ENCODE measurements at places on chromosomes 13 and 19. TPM values are rescaled to one million over a fixed set of nuclear protein-coding genes. Genes with fewer than 3 reads are reported as not detected.

The NDUFA3 gene
- total RNA-seq: 175 TPM

The DAZAP1 gene
- 341 TPM for total RNA-seq

- H3K4me1 ChIP-seq: peaks cover 11% of the 10 kb centered on the region
- no peak overlapping the region for H3K4me3 ChIP-seq
- no peak for DNase-seq
- no peak overlapping the region for H3K27ac ChIP-seq
- no peaks in the 10 kb centered on the region for H3K36me3 ChIP-seq
- H3K27me3 ChIP-seq: no peaks in the 10 kb centered on the region
Measured at GRCh38 chr13:106911627-106912026, 343.7 kb upstream of the ARGLU1 start.

- no peak for DNase-seq
- no peak overlapping the region for H3K4me3 ChIP-seq
- H3K4me1 ChIP-seq: no peaks in the 10 kb centered on the region
- H3K27me3 ChIP-seq: no peaks in the 10 kb centered on the region
- no peak overlapping the region for H3K27ac ChIP-seq
- H3K36me3 ChIP-seq: no peaks in the 10 kb centered on the region
Measured at GRCh38 chr19:28150129-28150528, 1062.8 kb downstream of the UQCRFS1 start.

- H3K36me3 ChIP-seq: no peaks in the 10 kb centered on the region
- H3K27me3 ChIP-seq: no peaks in the 10 kb centered on the region
- no peaks in the 10 kb centered on the region for H3K4me1 ChIP-seq
- no peak overlapping the region for H3K27ac ChIP-seq
- peak; percentile 39 for DNase-seq
Measured at GRCh38 chr13:90008707-90009149, 1338.8 kb upstream of the MIR17HG start.

The TECR gene
- 179 TPM for total RNA-seq

- DNase-seq: no peak
- H3K36me3 ChIP-seq: no peaks in the 10 kb centered on the region
- no peak overlapping the region for H3K4me3 ChIP-seq
- no peaks in the 10 kb centered on the region for H3K27me3 ChIP-seq
- peaks cover 20% of the 10 kb centered on the region for H3K4me1 ChIP-seq
Measured at GRCh38 chr13:39485314-39485700, 117.7 kb downstream of the LHFPL6 start.

- no peaks in the 10 kb centered on the region for H3K4me1 ChIP-seq
- no peaks in the 10 kb centered on the region for H3K36me3 ChIP-seq
- H3K4me3 ChIP-seq: no peak overlapping the region
- H3K27ac ChIP-seq: no peak overlapping the region
Measured at GRCh38 chr13:101390461-101390860, 25.8 kb downstream of the NALCN start.

The C2CD4C gene
- 6.3 TPM for total RNA-seq

- no peak for DNase-seq
- H3K27me3 ChIP-seq: no peaks in the 10 kb centered on the region
- no peak overlapping the region for H3K4me3 ChIP-seq
- no peaks in the 10 kb centered on the region for H3K4me1 ChIP-seq
- H3K27ac ChIP-seq: no peak overlapping the region
- no peaks in the 10 kb centered on the region for H3K36me3 ChIP-seq
Measured at GRCh38 chr19:15524781-15525180, 16.5 kb downstream of the CYP4F22 start.

The GAPDHS gene
- not detected for total RNA-seq

The LAIR1 gene
- not detected for total RNA-seq

DNA sequence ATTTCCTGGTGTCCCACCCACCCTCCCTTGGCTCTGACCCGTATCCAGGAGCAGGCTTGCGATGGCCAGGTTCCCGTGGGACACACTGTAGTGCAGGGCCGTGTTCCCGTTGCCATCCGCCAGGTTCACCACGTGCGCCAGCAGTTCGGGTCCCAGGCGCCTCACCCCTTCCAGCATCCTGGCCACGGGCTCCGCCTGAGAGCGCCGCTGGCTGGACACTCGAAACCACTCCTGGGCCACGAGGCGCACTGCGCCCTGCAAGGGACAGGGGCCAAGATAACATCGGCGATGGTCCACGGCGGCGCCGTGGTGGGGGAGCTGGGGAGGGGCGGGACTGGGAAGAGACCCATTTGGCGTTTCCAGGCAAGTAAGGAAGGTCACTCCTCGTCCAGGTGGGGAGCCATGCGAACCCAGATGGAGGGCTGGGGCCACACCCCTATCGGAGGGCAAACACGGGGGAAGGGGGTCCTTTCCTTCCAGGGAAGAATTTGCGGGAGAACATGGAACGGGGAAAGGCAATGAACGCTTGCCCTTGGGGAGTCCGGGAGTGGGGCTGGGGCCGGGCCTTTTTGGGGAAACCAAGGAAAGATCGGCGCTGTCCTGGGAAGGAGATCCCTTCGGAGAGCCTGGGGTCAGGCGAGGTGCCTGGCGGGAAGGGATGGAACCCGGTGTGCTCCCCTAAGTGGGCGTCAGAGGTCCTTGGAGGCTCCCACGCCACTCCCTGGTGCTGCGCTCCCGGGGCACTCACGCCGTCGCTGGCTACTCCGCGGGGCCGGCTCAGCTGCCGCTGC lies 9.9 kb downstream of the KANK3 start:
- H3K4me3 ChIP-seq: peak overlapping the region; percentile 56
- no peaks in the 10 kb centered on the region for H3K4me1 ChIP-seq
- no peaks in the 10 kb centered on the region for H3K36me3 ChIP-seq
- no peak overlapping the region for H3K27ac ChIP-seq

GRCh38 chr13:63107179-63107943 lies 1691.7 kb upstream of the PCDH20 start:
- no peak for DNase-seq
- H3K27ac ChIP-seq: no peak overlapping the region
- H3K4me3 ChIP-seq: no peak overlapping the region
- H3K36me3 ChIP-seq: no peaks in the 10 kb centered on the region
- no peaks in the 10 kb centered on the region for H3K27me3 ChIP-seq
- no peaks in the 10 kb centered on the region for H3K4me1 ChIP-seq

DNA sequence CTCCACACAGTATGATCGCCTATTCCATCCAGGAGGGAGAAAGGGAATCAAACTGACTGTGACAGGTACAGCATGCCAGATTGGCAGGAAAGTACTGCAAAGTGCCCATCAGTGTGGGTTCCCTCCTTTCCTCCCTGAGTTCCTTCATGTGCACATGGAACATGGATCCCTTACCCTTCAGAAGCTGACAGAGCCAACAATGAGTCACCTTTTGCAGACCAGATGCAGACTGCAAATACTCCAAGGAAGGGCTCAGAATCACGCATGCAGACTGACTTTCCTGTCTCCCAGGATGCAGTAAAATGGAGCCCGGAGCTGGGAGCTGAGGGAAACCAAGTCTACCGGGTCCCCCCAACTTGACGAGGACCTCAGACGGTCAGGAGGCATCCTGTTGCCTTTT lies 41.8 kb downstream of the SACS start:
- no peak for DNase-seq
- H3K4me1 ChIP-seq: no peaks in the 10 kb centered on the region
- H3K4me3 ChIP-seq: no peak overlapping the region
- H3K27me3 ChIP-seq: no peaks in the 10 kb centered on the region
- H3K36me3 ChIP-seq: no peaks in the 10 kb centered on the region

- H3K4me3 ChIP-seq: no peak overlapping the region
- no peaks in the 10 kb centered on the region for H3K27me3 ChIP-seq
- DNase-seq: no peak
- no peaks in the 10 kb centered on the region for H3K4me1 ChIP-seq
Measured at GRCh38 chr13:35714588-35715377, 238.3 kb upstream of the MAB21L1 start.

- H3K4me3 ChIP-seq: no peak overlapping the region
- H3K36me3 ChIP-seq: no peaks in the 10 kb centered on the region
- H3K27me3 ChIP-seq: no peaks in the 10 kb centered on the region
- H3K27ac ChIP-seq: no peak overlapping the region
Measured at GRCh38 chr13:24004142-24004899, 107.0 kb upstream of the C1QTNF9B start.

The ADGRE2 gene
- total RNA-seq: 4.5 TPM

DNA sequence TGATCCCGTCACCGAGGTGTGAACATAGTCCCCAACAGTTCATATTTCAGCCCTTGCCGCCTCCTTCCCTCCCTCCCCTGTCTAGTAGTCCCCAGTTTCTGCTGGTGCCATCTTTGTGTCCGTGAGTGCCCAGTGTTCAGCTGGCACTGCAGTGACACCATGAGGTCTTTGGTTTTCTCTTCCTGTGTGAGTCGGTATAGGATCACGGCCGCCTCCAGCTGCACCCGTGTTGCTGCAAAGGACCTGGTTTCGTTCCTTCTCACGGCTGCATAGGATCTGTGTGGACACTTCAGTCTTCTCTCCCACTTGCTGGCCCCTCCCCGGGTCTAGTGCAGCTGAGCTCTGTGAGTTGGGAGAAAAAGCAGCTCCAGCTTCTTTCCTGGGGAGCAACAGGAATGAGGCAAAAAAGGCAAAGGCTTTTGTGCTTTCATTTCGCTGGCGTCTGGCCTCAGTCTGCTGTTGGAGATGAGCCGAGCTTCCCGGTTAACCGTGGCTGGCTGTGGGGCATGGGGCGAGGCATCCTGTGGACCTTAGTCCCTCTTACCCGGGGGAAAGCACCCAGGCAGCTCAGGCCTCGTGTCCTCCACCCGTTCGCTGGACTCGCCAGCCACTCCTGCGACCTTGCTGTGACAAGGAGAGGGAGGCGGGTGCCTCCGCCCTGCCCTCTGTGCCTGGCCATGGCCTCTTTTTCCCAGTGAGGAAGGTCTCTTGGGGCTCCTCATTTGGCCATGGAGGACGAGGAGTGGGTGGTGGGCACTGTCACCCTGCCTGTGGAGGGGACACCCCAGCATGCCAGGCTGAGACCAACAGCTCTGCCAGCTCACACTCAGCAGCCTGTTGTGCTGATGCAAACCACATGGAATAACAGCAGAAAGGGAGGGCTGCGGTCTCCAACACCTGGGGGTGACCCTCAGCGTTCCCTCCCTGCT lies 196.5 kb downstream of the TEX29 start:
- no peak overlapping the region for H3K4me3 ChIP-seq
- no peak for DNase-seq
- no peaks in the 10 kb centered on the region for H3K36me3 ChIP-seq
- H3K27me3 ChIP-seq: no peaks in the 10 kb centered on the region
- peaks cover 3% of the 10 kb centered on the region for H3K4me1 ChIP-seq
- H3K27ac ChIP-seq: no peak overlapping the region

- H3K4me3 ChIP-seq: no peak overlapping the region
- no peak overlapping the region for H3K27ac ChIP-seq
- no peaks in the 10 kb centered on the region for H3K27me3 ChIP-seq
- H3K4me1 ChIP-seq: no peaks in the 10 kb centered on the region
- no peak for DNase-seq
Measured at GRCh38 chr19:18477042-18477779, 39.3 kb upstream of the ISYNA1 start.

DNA sequence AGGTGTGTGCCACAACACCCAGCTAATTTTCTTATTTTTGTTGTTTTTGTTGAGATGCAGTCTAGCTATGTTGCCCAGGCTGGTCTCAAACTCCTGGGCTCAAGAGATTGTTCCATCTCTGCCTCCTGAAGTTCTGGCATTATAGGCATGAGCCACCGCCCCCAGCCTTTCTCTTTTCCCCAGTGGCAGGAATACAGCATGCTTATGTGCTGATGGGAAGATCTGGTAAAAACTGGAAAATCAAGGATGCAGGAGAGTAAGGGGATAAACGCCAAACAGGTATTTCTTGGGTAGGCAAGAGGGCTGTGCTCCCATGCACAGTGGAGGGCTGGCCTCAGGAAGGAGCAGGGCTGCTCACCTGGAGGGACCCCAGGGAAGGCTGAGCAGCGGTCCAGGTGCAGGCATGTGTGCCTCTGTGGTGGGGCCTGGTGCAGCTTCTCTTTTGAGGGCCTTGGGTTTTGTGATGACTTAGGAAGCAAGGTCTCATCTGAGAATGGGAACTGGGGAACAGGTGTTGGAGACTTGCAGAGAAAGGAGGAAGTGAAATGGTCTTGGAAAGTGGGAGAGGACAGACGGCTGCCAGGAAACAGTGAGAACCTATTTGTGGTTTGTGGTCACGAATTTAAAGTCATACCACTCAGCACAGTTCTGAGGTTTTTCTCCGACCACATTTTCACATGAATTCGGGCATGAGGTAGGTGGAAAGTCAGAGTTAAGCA lies 106.5 kb downstream of the TEX26 start:
- no peaks in the 10 kb centered on the region for H3K27me3 ChIP-seq
- no peak overlapping the region for H3K4me3 ChIP-seq
- H3K27ac ChIP-seq: no peak overlapping the region
- no peak for DNase-seq

DNA sequence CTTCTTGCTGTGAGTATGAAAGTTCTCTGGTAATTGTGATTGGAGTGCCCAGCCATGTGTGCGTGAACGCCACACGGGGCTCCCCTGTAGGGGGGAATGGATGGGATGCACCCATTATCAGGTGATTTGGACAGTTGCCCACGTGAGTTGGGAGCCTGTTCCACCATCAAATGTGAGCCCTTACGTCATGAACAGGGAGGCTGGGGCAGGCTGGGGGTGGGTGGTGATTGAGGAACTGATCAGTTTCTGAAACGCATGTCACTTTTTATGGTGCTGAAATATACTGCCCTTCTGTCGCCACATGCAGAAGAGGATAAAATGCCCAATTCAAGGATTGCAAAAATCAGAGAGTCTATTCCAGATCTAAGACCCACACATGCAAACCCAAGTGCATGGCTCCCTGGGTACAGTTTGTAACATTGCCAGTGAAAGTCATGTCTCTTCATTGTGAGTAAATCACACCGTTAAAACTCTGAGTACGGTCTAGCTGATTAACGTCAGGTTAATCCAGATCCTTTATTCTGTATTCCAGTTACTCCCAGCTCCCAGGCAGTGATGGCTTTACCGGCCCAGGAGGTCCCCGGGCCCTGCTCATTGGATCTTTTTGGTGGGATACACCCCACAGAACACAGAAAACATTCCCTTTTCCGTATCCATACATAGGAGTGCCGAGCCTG lies 90.2 kb downstream of the RAB20 start:
- H3K36me3 ChIP-seq: peaks cover 20% of the 10 kb centered on the region
- H3K4me1 ChIP-seq: peaks cover 3% of the 10 kb centered on the region
- H3K27me3 ChIP-seq: no peaks in the 10 kb centered on the region
- no peak overlapping the region for H3K4me3 ChIP-seq
- no peak overlapping the region for H3K27ac ChIP-seq

The CBLC gene
- 17.4 TPM for total RNA-seq

DNA sequence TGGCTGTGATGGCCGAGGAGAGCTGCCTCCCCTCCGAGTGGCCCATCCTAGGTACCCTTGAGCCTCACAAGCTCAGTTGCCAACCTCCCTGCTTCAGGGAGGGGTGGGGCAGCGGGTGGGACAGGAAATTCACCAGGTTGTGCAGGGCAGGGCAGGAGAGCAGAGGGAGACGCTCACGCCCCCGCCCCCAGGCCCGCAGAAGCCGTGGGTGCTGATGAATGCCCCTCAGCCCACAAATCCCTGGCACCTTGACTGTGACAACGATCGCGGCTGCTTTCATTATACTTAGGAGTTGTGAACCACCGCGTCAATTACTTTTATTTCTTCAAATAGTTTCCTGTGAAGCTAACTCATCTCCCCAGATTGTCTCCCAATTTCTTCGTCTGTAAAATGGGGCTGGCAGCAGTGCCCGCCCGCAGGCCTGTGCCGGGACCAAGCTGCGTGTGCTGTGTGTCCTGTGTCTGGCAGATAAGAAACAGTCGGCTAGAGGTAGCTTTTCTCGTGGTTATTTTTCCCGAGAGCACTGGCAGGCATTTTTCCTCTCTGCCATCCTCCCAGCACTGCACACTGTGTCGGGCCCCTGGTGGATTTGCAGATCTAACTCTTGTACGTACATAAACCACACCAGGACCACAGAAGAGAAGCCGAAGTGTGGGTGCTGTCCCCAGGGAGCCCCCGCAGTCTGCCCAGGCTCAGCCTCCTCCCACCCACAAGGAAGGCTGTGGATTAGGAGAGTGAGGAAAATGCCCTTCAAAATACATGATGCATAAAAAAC lies 7.9 kb upstream of the RASA3 start:
- H3K4me3 ChIP-seq: no peak overlapping the region
- no peaks in the 10 kb centered on the region for H3K4me1 ChIP-seq
- no peaks in the 10 kb centered on the region for H3K36me3 ChIP-seq
- DNase-seq: no peak
- no peak overlapping the region for H3K27ac ChIP-seq
- no peaks in the 10 kb centered on the region for H3K27me3 ChIP-seq
